Lung microvascular endothelial cell (primary cell): ENCODE measurements at places on chromosomes 2 and 18. TPM values are rescaled to one million over a fixed set of nuclear protein-coding genes. Genes with fewer than 3 reads are reported as not detected.

DNA sequence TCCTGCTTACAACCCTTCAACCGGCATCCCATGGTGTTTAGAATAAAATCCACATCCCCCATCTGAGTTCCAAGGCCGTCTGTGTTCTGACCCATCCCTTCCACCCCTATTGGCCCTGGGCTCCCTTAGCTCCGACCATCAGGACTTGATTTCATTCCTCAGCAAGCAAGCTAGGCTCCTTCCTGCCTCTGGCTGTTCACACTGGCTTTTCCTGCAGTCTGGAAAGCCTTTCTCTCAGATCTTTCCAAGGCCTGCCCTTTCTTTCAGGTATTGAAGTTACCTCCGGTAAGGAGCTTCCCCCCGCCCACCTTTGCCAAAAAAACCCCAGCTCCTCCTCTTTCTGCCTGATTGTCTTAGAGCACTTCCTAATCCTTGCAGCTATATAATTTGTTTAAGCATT is 86.8 kb downstream of the CLIP4 start:
- no peak for DNase-seq

GRCh38 chr2:220215785-220216184 is 588.4 kb downstream of the SLC4A3 start:
- DNase-seq = no peak

- no peak for DNase-seq
These were observed 5.4 kb upstream of the KCNJ13 start for GRCh38 chr2:232781765-232782164.

GRCh38 chr18:72542984-72543356 is 1.2 kb downstream of the CBLN2 start:
- DNase-seq = no peak

- DNase-seq = no peak
These were observed 51.4 kb downstream of the VSNL1 start for GRCh38 chr2:17591846-17592245.

DNA sequence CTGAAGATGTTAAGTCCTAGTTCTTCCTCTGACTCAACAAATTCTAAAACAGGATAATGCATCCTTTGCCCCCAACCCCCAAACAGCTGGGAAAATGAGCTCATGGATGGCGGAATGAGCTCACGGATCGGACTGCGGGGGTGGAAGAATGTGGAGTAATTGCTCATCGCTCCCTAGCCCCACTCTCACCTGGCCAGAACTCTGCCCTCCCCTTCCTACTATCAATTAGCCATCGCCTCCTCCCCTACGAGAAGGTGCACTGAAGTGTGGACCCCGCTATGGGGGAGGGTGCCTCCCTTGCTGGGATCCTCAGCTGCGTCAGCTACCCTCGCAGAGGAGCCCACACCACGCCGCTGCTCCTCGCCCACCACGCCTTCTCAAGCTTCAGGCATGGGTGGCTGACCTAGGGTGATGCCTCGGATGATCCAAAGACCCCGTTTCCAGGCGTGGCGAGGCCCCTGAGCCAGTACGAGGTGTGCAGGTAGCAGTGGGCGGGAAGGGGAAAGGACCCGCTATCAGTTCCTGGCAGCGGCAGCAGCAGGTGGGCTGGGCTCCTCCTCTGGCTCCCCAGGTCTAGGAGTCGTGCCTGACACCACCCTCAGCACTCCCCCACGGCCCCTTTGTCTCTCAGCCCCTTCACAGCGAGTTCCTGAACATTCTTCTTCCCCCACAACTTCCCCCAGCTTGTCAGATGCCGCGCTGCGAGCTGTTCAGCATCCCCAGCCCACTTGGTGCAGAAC is 82.1 kb upstream of the POMC start:
- DNase-seq = no peak

The TDRD15 gene
- not detected in 2 replicates for total RNA-seq

DNA sequence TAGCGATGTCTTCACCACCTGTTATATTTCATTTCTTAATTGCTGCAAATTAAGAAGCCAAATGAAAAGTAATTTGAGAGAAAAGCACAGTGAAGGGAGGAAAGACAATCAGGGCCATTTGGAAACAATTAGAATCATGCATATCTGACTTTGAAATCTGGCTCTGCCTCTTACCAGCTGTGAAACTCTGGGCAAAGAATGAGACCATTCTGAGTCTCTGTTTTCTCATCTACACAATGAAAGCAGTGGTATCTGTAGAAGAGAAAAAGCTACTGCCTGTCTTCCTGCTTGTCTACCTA is 334.5 kb upstream of the CYRIA start:
- no peak for DNase-seq

- DNase-seq = no peak
These were observed 1352.8 kb upstream of the SLC39A10 start for GRCh38 chr2:194304191-194304590.

DNA sequence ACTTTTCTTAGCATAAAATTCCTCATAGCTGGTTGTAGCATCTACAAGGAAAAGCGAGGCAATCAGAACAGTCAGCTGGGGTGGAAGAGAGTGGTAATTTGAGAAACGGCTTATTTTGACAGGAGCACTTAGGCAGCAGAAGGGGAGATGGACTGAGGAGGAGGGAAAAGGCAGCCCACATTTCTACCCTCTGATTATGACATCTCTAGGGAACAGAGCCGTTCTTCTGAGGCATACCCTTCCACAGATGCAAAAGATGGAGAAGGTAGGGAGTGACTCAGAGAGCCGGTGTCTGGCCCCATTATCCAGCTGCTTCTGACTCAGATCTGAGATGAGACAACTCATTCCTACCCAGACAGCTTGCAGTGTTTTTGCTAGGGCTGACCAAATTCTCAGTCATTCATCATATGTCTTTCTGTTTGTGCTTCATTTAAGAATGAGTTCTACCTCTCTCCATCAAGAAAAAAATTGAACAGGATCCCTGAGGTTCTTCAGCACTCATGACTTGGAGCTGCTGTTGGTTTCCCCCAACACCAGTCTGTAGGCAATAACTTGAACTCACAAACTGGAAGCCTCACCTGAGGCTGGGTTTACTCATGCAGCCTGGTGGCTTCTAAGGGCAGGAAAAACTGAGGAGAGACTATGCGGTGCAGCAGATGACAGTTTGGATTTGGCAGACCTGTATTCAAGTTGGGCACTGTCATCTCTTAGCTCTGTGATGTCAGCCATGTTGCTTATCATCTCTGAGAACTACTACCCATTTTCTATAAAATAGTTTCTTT is 15.9 kb upstream of the SEC11C start:
- DNase-seq = no peak

- peak; percentile 6 for DNase-seq
These were observed 142.9 kb upstream of the NXPH2 start for GRCh38 chr2:138922973-138923563.

DNA sequence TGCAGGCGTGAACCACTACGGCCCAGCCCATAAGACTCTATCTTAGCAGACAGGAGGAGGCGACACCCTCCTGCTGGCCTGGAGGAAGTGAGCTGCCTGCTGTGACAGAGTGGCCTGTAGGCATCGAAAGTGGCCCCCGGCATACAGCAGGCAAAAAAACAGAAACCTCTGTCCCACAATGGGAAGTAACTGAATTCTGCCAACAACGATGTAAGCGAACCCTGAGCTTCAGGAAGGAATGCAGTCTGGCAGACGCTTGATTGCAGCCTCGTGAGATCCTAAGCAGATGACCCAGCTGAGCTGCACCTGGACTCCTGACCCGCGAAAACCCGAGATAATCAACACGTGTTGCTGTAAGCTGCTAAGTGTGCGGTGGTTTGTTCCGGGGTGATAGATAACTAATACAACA is 13.6 kb downstream of the MRO start:
- no peak for DNase-seq

The INPP5D gene
- 25.7 and 43.5 TPM in 2 replicates for total RNA-seq

The CIB4 gene
- not detected in 2 replicates for total RNA-seq

The SEPTIN10 gene
- 63.9 and 115 TPM in 2 replicates for total RNA-seq

DNA sequence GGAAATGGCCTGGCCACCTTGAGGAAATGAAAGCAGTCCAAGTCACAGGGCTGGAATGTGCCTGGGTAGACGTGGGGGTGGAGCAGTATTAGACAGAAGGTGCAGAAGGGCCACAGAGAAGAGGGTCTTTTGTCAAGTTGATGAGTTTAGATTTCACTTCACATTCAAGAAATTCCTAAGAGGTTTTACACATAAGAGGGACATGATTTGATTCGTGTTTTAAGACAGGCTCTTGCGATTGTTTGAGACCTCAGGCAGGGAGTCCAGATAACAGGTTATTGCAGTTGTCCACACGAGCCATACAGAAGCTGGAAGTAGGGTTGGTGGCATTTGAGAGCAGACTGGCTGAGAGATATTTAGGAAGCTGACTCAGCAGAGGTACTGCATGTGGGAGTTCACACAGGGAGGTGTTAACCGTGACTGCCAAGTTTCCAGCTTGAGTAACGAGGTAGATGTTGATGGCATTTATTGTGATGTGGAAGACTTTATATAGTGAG is 64.6 kb downstream of the NEB start:
- DNase-seq = no peak

GRCh38 chr18:54173980-54174630 is 50.4 kb downstream of the MBD2 start:
- DNase-seq = no peak

DNA sequence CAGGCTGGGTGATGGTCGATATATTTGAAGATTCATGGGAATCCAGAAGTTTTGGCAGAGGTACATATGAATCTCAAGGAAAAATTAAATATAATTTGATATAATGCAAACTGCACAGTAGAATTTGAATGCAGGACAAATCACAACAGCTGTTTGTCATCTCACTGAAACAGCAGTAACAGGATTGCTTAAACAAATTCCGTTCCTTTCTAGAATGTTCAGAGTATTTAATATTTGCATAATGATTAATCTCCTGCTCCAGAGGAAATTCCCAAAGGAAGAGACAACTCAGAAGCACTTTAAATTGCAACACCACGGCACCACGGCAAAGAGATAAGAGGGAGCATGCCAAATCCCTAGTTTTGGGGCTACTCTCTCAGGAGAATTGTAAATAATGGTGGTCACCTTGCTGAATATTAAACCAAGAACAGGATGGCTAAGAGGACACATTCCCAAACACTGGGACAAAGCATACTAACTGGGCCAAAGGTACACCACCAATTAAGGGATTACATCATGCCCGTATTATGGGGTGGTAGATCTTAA is 67.8 kb upstream of the MAP4K3 start:
- DNase-seq = peak; percentile 45

DNA sequence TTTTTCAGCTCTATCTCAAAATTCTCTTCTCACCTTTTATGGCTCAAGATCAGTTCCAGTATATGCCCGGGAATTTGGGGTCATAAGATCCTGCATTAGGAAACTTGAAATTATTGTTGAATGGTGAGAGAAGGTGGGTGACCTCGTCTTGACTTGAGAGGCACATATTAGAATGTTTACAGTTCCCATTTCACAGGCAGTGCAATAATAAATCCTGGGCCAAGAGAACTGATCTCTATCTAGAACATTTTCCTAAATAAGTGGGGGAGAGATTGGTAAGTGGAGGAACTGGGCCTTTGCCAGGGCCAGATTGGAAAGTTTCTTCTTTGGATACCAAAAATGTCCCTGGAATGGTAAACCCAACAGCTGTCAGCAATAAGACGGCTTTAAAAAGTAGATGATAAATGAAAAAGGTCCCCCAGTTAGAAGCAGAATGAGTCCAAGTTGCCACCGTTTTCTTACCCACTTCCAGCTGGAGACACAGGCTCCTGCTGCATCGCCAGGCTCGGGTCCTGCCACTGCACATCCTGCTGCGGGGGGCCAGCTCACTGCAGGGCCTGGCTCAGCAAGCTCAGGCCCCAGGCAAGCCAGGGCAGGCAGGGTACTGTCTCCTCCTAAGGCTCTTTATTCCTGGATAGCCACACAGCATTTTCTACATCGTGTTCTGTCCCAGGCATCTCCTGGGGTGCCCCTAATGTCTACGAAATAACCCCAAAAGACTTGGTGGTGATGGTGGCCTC is 126.4 kb upstream of the EPAS1 start:
- DNase-seq = no peak

DNA sequence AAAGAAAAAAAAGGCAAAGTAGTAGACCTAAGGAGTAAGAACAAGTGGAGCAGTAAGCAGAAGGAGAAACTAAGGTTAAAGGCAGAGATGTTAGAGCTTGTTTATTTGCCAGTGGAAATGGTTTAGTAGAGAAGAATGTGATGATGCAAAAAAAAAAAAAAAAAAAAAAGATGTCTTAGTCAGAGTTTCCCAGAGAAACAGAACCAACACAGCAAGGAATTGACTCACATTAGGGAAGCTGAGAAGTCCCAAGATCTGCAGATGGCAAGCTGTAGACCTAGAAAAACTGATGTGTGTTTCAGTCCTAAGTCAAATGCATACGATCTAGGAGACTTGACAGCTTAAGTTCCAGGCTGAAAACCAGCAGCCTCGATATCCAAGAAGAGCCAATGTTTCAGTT is 1548.8 kb upstream of the LRRTM1 start:
- no peak for DNase-seq

The LINC00305 gene
- total RNA-seq = 0.20 and 0.87 TPM in 2 replicates

- DNase-seq = no peak
These were observed 19.6 kb downstream of the SPATA3 start for GRCh38 chr2:231015478-231015877.

DNA sequence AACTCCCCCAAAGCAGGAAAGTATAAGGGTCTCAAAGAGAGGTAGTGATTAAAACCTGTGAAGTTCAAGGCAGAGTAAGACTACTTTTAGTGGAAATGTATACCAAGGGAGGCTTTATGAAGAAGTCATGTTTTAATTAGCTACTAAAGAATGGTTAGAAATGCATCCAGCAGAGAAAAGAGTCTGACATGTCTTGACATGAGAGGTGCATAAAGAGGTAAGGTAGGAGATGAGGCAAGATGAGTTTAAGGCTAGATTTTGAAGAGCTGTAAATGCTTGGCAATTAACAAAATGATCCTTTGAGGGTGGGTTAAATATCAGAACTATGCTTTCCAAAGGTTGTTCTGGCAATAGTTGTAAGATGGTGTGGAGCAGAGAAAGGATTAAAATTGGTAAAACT is 88.7 kb upstream of the WDSUB1 start:
- no peak for DNase-seq

DNA sequence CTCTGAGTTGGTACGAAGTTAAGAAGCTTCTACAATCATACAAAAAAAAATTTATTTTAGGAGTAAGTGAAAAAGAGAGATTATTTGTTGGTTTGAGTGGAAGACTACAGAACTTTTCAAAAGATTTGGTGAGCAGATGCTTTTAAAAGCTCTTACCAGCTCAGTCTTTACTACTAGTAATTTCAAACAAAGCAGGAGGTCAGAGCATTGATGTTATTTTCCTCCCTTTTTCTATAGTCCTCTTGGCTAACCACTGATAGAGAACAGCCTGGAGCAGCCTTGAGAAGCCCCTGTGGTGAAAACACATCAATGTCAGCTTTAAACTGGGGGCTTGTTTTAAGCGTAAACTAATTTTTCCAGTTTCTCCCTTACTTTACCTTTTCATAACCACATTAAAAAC is 559.3 kb upstream of the CDH2 start:
- no peak for DNase-seq
